MG63 (cell line): ENCODE measurements at places on chromosomes 13 and 19. TPM values are rescaled to one million over a fixed set of nuclear protein-coding genes. Genes with fewer than 3 reads are reported as not detected.

The KLK15 gene
- total RNA-seq: not detected in 2 replicates

DNA sequence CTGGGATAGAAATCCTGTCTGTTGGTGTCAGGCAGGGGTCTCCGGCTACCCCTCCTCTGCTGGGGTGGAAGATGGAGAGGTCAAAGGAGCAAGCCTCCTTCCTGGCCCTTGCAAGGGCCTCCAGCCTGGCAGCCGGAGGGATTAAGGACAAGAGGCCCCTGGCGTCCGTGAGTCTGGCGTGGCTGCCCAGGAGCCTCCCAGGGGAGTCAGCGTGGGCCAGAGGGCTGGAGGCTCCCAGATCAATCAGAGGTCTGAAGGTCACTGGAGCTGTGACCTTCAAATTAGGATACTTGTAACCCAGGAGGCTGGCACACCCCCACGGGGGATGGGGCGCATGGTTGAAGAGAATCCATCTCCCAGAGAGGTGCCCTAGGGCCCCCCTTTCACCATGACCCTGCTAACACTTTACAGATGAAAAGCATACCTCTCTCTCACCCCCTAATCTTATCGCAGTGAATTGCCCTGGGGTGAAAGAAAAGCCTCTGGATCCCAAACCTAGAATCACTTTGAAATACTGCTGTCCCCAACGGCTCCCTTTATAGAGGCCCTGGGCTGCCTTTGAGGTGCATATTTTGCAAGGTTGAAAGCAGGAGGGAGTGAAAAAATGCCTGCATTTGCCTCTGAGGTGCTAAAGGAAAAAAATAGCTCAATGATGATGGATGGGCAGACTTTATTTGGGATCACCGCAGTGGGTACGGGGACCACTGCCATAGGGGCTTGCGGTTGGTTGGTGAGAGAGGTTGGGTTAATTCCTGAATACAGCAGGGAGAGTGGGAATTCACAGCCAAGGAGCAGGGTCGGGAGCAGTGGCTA, 44.9 kb upstream of the PEG3 start:
- no peak for DNase-seq

- DNase-seq: peak; percentile 39
These were observed 263 bp downstream of the RHPN2 start for GRCh38 chr19:33064458-33064791.

The PCDH17 gene
- total RNA-seq: not detected in 2 replicates

The CD209 gene
- not detected in 2 replicates for total RNA-seq

DNA sequence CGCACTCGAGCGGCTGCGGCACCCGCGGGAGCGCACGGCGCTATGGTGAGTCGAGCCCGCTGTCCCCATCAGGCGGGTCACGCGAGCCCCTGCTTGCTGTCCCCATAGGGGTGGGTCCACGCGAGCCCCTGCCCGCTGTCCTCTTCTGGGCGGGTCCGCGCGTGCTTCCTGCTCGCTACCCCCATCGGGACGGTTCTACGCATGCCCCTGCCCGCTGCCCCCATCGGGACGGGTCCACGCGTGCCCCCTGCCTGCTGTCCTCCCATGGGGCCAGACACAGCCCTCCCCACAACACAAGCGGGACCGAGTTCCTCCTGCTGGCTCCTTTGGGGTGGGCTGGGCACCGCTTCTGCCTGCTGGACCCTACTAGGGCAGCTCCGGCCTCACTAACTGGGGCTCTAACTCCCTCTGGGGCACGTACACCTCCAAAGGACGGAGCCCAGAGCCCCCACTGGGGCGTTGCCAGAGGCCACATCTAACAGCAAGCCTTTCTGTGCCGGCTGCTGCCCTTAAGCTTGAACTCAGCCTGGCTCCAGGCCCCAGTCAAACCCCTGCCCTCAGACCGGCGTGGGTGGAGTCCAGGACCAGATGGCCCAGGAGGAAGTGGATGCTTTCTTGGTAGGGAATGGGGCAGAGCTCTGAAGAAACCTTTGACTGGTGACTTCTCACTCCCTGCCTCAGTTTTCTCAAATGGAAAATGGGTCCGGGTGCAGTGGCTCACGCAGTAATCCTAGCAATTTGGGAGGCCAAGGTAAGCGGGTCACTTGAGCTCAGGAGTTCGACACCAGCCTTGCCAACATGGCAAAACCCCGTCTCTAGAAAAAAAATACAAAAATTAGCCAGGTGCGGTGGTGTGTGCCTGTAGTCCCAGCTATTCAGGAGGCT, 722 bp downstream of the COLGALT1 start:
- peak; percentile 88 for DNase-seq

The MEDAG gene
- total RNA-seq: 1.1 and 5.7 TPM in 2 replicates

The ADAT3 gene
- 3.6 TPM in 1 of 2 replicates, not detected in the other for total RNA-seq

GRCh38 chr13:53201454-53202225, 173.0 kb downstream of the OLFM4 start:
- DNase-seq: peak; percentile 38

The TGFBR3L gene
- 0.46 TPM in 1 of 2 replicates, not detected in the other for total RNA-seq

The WDR87 gene
- not detected in 2 replicates for total RNA-seq

DNA sequence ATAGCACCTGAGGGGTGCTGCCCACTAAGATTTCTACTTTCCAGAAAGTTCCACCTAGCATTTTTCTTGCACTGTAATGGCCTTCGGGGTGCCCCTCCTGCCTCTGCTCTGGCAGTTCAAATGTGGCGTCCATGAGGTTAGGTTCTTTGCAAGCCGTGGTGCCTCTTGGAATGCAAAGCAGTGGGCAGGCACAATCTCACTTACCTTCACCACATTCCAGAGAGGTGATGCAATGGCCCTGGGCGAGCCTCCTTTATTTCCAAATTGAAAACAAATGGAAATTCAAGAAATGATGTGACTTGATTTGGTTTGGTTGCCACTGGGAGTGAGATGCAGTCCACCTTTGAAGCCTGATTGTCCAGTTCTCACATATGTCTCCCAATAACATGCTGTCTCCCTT, 46.9 kb downstream of the FGF9 start:
- DNase-seq: no peak

DNA sequence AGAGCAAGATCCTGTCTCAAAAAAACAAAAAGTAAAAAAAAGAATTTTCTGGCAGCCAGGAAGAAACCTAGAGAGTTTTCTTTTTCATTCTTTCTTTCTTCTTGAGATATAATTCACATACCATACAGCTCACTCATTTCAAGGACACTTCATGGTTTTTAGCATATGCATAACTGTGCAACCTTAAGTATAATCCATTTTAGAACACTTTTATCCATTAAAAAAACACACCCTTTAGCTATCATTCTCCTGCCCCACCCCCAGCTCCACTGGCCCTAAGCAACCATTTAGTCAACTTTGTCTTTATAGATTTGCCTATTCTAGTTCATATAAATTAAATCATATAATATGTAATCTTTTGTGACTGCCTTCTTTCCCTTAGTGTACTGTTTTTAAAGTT, 8.1 kb upstream of the IPO5 start:
- DNase-seq: no peak

The ZNF524 gene
- 7.9 and 22.4 TPM in 2 replicates for total RNA-seq

The CABP5 gene
- not detected in 2 replicates for total RNA-seq

The TNNI3 gene
- total RNA-seq: not detected in 2 replicates

The ACP5 gene
- total RNA-seq: not detected in 2 replicates
